ENCODE measurements at places on chromosomes 12 and 14.

DNA sequence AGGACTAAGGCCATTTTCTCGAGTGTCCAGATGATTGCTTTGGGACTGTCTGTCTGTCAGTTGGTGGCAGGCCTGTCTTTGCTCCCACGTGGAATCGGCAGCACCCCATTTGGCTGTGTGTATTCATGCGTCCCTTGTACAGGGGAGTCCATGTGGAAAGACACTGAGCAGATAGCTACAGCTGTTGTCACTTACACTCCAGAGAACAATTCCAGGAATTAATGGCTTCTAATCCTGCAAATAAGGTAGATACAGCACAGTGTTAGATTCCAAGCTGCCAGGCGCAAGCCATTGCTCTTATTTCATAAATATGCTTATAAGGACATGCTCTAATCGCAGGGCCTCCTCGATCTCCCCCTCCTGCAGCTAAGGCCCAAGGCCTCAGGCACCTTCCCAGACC is 208.8 kb downstream of the VRK1 start:
- no peak for DNase-seq

DNA sequence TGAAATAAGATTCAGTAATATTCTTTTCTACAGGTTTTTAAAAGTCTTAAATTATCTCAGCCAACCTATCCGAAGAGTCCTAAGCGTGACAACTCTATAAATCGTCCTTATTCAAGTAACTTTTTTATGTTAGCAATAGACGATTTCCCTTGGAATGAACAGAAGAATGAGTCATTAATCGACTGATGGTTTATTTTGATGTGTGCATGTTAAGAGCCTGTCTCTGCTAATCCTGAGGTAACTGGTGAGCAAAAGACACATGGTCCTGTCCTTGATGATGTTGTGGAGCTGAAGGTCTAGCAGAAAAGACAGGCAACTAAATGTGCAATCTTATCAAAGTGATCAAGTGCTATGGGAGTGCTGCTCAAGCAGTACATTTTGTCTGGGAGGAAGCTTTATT is 80.4 kb downstream of the DAAM1 start:
- no peak for DNase-seq

DNA sequence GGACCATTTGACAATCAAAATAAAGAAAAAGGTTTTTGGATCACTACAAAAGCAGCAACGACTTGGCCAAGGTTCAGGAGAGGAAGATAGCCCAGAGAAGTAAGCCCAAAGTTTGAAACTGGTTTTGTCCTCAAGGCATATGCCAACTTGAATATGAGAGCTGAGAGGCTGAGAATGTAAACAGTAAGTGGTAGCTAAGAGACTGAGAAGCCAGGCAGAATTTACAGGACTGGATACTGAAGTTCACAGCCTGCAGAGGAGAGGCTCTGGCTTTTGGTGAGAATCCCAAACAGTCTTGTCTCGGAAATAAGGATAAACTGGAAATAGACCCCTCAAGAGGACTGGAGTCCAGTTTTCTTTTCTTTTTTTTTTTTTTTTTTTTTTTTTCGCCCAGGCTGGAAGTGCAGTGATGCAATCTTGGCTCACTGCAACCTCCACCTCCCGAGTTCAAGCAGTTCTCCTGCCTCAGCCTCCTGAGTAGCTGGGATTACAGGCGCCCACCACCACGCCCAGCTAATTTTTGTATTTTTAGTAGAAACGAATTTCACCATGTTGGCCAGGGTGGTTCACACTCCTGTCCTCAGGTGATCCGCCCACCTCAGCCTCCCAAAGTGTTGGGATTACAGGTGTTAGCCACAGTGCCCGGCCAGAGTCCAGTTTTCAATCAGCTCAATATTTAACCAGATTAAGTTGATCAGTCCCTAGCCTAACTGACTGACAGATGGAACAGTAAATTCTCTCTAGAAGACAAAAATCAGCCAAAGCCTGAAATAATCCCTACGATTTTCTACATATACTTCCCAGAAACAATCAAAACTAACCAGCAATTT is 82.6 kb upstream of the COCH start:
- DNase-seq: no peak

DNA sequence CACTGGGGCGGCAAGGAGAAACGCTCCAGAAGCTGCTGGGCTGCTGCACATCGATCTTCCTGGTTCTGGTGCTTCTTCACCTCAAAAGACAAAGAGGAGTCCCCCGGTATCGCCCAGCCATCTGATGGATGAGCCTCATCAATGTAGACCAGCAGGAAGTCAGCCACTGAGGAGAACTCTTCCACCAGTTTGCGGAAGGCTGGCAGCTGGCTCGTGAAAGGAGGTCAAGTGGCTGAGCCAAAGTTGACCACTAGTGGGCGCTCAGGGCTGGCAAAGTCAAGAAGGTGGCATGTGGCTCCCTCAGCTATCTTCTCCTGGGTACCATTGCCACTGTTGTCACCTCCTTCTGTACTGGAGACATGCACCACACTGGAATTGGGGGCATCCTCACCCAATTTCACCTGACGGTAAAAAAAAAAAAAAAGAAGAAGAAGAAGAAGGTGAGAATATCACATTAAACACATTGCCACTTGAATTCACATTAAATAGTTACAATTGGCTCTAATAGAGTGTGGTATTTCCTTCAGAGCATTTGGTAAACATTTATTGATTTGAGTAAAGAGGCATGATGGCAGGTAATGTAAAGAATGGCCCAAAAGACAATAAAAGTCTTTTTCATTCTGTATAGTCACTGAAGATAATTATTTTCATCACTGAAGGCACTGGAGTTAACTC is 8.3 kb downstream of the DIO2 start:
- no peak for DNase-seq

DNA sequence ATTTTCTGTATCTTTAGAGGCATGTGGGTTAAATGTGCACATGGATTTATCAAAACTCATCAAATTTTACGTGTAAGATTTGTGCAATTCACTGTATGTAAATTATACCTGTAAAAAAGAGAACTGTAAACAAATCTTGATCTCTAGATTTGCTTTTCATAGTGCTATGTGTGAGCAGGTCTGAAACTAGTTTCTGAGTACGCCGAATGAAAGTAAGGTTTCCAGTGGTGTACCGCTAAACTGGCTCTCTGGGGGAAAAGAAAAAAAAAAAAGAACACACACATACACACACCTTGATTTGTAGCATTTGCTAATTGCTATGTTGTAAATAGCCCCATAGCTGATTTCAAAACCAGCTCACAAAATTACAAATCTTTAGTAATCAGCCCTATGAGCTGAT is 8.6 kb upstream of the SLC41A2 start:
- DNase-seq: no peak

Data from NCI-H748 treated with DMSO at 0.1 percent for 48 hours (cell line).